IPS DF 6.9 (cell line): ENCODE measurements at places on chromosomes 3 and 15.

- no peak overlapping the region for H3K4me3 ChIP-seq
- no peaks in the 10 kb centered on the region for H3K36me3 ChIP-seq
- DNase-seq, result no peak
These were observed 771.2 kb upstream of the ARRDC4 start for GRCh38 chr15:97189162-97189780.

GRCh38 chr3:159263750-159264553, 462.1 kb downstream of the MFSD1 start:
- H3K27me3 ChIP-seq, result no peaks in the 10 kb centered on the region
- H3K36me3 ChIP-seq, result no peaks in the 10 kb centered on the region
- no peaks in the 10 kb centered on the region for H3K4me1 ChIP-seq
- peak; percentile 20 for DNase-seq
- no peak overlapping the region for H3K27ac ChIP-seq

GRCh38 chr3:150385296-150386242, 22.5 kb upstream of the TSC22D2 start:
- peaks cover 4% of the 10 kb centered on the region; the same call in 1 of the 2 replicates for H3K4me1 ChIP-seq
- H3K4me3 ChIP-seq, result no peak overlapping the region
- no peak overlapping the region for H3K27ac ChIP-seq
- no peaks in the 10 kb centered on the region for H3K36me3 ChIP-seq

- no peaks in the 10 kb centered on the region for H3K27me3 ChIP-seq
- H3K4me1 ChIP-seq, result no peaks in the 10 kb centered on the region
- no peaks in the 10 kb centered on the region for H3K36me3 ChIP-seq
- no peak within 1 kb of the TSS for H3K27ac ChIP-seq
- H3K4me3 ChIP-seq, result no peak within 1 kb of the TSS
These were observed at the start of gene GCSAM for GRCh38 chr3:112132975-112133448. TSS of gene GCSAM (minus strand) at chr3:112133248. CDS start at chr3:112133120, 128 bp downstream.

- H3K27ac ChIP-seq, result no peak overlapping the region
- 0 out of 2 replicates have a peak, but pooled peaks cover 3% of the 10 kb centered on the region for H3K36me3 ChIP-seq
- no peak for DNase-seq
- no peaks in the 10 kb centered on the region for H3K27me3 ChIP-seq
- H3K4me3 ChIP-seq, result no peak overlapping the region
These were observed 29.6 kb downstream of the PRKCD start for GRCh38 chr3:53190659-53191058.

DNA sequence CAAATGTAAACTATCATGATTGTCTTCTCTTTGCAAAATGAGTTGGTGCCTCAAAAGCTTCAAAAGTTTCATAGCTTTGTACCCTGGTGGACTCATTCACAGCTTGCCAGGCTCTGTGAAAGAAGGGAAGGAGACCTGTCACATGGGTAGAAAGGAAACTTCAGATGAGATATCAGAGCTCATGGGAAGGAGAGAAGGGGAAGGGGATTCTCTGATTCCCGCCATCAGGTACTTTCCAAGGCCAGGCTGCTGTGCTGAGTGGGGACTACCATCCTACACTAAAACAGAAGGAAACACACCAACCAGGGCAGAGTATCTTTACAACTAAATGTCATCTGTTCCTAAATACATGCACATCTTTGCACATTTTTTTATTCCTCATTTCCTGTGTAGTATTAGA, 9.2 kb downstream of the ILDR1 start:
- H3K36me3 ChIP-seq, result no peaks in the 10 kb centered on the region
- no peak for DNase-seq
- H3K4me3 ChIP-seq, result no peak overlapping the region
- H3K27me3 ChIP-seq, result no peaks in the 10 kb centered on the region

DNA sequence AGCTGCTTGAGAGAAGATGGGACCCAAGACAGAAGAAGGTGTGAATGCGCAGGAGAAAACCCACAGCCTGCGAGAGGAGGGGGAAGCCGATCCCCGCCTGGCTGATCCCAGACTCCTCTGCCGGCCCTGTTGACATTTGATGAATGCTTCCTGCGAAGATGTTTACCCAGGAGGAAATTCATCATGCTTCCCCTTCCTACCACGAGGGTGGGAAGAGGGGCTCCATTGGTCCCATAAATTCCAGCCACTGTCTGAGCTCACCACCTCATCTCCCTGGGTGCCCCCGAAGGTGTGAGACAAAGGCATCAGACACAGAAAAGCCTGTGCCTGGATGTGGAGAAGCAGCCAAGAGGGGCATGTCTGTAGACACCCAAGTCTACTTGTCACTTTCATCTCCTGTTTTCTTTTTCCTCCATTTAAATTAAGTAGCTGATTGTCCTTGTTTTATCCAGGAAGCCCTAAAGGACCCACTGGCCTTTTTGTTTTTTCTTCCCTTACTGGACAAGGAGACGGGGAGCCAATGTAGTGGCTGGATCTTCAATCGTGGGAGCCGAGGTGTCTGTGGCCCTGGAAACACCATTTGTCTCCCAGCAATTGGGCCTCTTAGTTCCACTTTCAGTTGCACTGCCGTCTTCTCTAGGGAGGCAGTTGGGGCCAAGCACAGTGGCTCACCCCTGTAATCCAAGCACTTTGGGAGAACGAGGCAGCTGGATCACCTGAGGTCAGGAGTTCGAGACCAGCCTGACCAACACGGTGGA, 95.3 kb upstream of the HES1 start:
- no peaks in the 10 kb centered on the region for H3K4me1 ChIP-seq
- H3K27me3 ChIP-seq, result no peaks in the 10 kb centered on the region
- no peaks in the 10 kb centered on the region for H3K36me3 ChIP-seq
- H3K27ac ChIP-seq, result no peak overlapping the region
- H3K4me3 ChIP-seq, result no peak overlapping the region

DNA sequence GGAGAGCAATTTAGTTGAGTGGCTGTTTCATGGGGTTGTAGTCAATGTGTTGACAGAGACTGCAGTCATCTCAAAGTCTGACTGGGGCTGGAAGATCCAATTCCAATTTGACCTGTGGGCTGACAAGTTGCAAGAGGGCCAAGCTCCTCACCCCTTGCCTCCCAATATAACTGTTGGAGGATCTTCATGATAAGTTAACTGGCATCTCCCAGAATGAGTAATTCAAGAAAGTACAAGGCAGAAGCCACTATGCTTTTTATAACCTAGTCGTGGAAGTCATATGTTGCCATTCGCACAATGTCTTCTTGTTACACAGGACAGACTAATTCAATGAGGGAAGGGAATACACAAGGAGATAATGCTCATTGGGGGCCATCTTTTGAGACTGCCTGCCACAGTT, 29.1 kb downstream of the GPR15 start:
- no peak for DNase-seq
- no peak overlapping the region for H3K27ac ChIP-seq
- H3K27me3 ChIP-seq, result no peaks in the 10 kb centered on the region
- no peaks in the 10 kb centered on the region for H3K36me3 ChIP-seq
- no peaks in the 10 kb centered on the region for H3K4me1 ChIP-seq
- no peak overlapping the region for H3K4me3 ChIP-seq

DNA sequence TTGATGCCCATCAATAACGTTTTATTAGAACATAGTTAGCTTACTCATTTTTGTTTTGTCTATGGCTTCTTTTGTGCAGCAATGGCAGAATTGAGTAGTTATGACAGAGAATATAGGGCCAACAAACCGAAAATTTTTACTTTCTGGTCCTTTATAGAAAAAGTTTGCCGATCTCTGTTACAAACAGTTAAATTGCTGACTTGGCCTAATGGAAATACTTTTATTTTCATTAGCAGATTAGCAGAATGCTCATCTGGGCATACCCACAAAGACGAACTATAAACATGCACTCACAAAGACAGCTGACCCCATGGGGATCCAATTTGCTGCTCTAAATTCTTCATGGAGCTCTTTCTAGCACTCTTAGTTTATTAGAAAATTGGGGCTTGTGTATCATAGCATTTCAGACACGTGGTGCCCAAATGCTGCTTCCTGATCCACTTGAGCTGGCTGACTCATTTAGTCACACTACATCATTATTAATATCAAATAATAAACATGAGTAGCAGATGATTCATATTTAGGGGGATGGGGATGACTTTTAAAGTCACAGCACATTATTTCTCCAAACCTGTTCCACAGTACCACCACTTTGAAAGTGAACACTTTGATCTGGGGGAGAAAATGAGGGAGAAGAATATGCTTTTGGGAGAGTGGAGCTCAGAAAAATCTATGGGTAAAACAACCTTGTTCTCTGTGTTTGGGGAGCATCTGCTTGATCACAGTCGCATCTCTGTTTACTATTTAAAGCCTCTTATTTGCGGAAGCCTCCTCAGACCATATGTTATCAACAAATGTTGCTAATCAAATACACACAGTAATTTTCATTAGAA, 228.1 kb upstream of the FEZF2 start:
- no peaks in the 10 kb centered on the region for H3K36me3 ChIP-seq
- no peak for DNase-seq

DNA sequence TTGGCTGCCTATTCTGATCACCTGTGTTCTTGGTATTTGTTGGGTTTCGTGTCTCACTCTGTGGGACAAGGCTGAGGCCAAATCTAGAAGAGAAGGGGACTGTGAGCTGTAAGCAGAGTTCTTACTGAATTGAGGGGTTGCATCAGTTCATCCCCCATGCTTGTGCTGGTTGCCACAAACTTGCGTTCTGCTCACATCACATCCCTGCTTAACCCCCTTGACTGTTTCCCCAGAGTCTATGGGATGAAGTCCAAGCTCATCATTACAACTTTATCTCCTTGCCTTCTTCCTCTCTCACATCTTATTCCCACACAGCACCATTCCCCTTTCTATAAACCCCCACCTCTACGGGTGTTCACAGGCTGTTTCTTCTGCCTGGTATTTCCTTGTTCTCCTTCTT, 143.8 kb upstream of the ABHD17C start:
- no peaks in the 10 kb centered on the region for H3K27me3 ChIP-seq
- H3K4me1 ChIP-seq, result no peaks in the 10 kb centered on the region
- H3K36me3 ChIP-seq, result no peaks in the 10 kb centered on the region
- H3K4me3 ChIP-seq, result no peak overlapping the region
- no peak for DNase-seq

- peaks cover 1% of the 10 kb centered on the region; the same call in 1 of the 2 replicates for H3K4me1 ChIP-seq
- H3K27ac ChIP-seq, result no peak overlapping the region
- H3K36me3 ChIP-seq, result no peaks in the 10 kb centered on the region
- no peak for DNase-seq
- no peak overlapping the region for H3K4me3 ChIP-seq
These were observed 2.6 kb upstream of the UBE2Q2 start for GRCh38 chr15:75840659-75841058.

DNA sequence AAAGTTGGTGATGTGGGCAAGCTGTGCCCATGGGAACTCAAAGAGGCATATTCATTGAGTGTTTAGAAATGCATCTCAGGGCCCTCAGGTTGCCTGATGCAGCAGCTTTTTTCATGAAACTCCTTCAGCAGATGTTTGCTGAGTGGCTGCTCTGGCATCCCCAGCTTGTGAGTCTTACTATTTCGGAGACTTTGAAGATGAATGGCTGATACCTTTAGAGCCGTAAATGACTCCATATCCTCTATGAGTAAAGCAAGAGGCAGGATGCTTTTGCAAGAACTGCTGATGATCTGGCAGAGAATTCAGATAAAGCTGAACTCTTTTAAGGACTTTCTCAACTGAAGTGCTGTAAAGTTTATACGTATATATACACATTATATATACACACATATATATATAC, 384.3 kb downstream of the CACNA2D3 start:
- no peak for DNase-seq
- no peaks in the 10 kb centered on the region; the same call in 1 of the 2 replicates for H3K27me3 ChIP-seq
- no peaks in the 10 kb centered on the region for H3K36me3 ChIP-seq
- H3K4me1 ChIP-seq, result no peaks in the 10 kb centered on the region

GRCh38 chr3:132253262-132253878, 63.8 kb upstream of the ACP3 start:
- DNase-seq, result no peak
- H3K27ac ChIP-seq, result no peak overlapping the region
- no peaks in the 10 kb centered on the region for H3K4me1 ChIP-seq
- H3K36me3 ChIP-seq, result no peaks in the 10 kb centered on the region
- H3K27me3 ChIP-seq, result no peaks in the 10 kb centered on the region

- no peak for DNase-seq
- no peaks in the 10 kb centered on the region for H3K27me3 ChIP-seq
- no peak overlapping the region for H3K4me3 ChIP-seq
- no peaks in the 10 kb centered on the region for H3K36me3 ChIP-seq
These were observed 92.0 kb downstream of the RAD18 start for GRCh38 chr3:8871306-8871705.

DNA sequence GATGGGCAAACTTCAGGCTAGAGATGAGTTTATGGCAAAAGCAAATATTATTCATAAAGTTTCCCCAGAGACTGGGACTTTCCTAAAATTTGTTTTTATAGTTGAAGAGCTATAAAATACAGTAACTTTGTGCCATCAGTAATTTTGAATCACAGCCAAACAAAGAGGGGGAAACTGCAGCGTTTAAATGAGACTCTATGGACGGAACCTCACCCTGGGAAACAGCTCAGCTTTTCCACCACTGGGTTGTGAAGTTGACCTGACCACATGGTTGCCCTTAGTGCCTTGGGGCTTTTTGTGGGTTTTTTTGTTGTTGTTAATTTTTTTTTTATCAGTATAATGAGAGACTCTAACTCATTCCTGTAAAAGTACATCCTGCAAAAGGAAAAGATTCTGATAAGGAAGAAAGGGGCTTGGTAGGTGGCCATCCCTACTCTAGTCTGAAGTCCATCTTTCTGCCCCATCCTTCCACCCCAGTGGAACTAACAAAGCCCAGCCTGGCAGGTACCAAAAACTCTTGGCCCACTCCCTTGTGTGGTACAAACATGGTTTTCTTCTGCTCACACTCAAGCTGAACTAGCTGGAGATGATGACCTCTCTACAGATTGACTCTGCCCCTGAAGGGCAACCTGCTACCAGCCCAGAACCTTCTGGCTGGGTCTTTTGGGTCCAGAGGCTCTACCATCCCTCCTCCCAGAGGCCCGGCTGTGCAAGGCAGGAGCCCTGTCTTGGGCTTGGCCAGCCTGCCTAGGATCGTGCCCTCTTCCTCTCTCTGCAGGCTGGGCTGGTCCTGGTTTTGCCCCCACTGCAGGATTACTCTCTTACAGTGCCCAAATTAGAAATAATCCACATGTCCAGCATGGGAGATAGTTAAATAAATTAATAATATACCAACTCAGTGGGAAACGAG, 41.2 kb downstream of the RLBP1 start:
- H3K27ac ChIP-seq, result no peak overlapping the region
- no peaks in the 10 kb centered on the region for H3K36me3 ChIP-seq
- no peaks in the 10 kb centered on the region for H3K4me1 ChIP-seq

DNA sequence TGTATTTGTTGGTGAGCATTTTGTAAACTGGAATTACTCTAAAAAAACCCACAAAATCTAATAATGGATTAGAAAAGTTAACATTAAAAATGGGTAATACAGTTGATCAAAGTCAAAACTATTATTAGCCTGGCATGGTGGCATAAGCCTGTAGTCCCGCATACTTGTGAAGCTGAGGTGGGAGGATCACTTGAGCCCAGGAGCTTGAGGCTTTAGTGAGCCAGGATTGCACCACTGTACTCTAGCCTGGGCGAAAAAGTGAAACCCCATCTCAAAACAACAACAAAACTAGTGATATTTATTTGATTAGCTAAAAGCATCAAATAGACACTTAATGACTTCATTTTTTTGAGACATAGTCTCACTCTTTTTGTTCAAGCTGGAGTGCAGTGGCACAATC, 3.6 kb downstream of the SNX1 start:
- H3K27ac ChIP-seq, result no peak overlapping the region
- no peaks in the 10 kb centered on the region for H3K36me3 ChIP-seq
- H3K4me3 ChIP-seq, result no peak overlapping the region
- DNase-seq, result no peak
- H3K27me3 ChIP-seq, result no peaks in the 10 kb centered on the region
- no peaks in the 10 kb centered on the region for H3K4me1 ChIP-seq
